NCI-H774 (cell line): ENCODE measurements at places on chromosomes 7 and 10.

- DNase-seq, result no peak
These were observed 23.4 kb upstream of the GSAP start for GRCh38 chr7:77439572-77439971.

DNA sequence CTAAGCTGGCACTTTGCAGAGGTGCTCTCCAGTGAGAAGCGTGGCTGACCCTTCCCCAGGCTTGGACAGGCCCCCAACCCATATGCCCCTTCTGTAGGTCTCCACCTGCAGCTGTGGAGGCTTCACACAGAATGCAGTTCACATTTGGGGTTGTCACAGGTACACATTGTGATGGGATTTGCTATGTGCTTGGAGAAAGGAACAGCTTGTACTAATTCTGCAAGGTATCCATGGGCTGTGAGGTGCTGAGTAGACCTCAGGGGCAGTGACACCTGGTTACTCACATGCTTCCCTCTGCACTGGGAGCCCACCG lies 188.9 kb downstream of the CXCL12 start:
- DNase-seq, result no peak

DNA sequence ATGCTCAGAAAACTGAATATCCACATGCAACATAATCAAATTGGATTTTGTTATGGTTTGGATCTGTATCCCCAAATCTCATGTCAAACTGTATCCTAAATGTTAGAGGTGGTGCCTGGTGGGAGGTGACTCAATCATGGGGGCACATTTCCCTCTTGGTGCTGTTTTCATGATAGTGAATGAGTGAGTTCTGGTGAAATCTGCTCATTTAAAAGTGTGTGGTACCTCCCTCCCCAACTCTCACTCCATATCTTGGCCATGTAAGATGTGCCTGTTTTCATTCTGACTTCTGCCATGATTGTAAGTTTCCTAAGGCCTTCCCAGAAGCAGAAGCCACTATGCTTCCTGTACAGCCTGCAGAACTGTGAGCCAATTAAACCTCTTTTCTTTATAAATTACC lies 239.6 kb upstream of the KLF14 start:
- DNase-seq, result no peak

DNA sequence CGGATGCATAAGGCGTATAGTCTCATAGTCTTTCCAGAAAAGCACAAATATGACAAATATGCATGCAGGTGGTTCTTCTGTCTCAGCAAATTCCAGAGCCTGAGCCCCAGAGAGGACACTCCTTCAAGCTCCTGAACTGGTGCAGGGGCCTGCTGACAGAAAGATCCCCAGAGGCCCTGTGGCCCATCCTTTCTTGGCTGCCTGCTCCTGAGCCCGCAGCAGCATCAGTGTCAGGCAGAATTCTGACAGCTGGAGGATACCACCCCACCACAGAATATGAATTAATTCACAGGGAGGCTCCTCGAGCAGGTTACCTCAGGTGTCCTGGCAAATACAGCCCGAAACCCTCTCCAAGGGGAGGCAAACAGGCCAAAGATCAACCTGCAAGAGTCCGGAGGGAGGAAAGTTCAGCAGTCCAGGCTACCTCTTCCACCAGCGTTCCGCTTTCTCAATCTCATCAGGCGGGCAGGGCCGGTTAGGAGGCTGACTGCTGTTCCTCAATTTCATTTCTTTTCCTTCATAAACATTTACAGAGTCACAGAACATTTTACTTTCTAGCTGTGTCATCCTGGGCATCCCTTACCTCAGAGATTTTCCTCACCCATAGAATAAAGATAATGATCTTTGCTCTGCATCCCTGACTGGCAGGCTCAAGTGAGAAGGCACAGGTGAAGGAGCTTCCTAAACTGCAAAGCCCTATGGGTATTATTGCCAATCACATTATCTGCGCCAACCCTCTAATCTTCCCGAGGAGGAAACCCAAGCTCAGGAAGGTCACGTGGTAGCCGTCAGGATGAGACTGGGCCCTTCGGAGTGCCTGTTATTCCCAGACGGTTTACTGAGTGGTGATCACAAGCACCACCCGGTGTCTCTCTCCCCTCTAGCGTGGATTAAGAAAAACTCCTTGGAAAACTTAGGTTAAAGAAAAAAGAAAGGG lies 1.4 kb downstream of the DNAJB12 start:
- DNase-seq, result no peak

DNA sequence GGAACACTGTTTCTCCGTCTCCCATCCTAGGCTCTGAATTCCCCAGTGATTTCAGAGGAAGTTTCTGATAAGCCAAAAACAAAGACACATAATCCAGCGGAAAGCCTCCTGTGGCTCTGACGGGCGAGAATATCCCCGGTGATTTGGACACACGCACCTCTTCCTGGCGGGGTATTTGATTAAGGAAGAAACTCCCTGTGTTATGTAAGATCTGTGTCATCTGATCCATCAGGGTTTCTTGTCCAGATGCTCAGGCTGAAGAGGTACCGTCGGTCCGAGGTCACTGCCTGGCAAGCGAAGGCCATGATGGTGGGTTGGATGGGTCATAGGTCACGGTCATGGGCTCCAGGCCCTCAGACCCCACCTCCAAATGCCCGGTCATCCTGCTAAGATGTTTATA lies 39.6 kb upstream of the DNAJB6 start:
- no peak for DNase-seq

GRCh38 chr10:43187213-43187612 lies 49.0 kb downstream of the CSGALNACT2 start:
- DNase-seq, result no peak

DNA sequence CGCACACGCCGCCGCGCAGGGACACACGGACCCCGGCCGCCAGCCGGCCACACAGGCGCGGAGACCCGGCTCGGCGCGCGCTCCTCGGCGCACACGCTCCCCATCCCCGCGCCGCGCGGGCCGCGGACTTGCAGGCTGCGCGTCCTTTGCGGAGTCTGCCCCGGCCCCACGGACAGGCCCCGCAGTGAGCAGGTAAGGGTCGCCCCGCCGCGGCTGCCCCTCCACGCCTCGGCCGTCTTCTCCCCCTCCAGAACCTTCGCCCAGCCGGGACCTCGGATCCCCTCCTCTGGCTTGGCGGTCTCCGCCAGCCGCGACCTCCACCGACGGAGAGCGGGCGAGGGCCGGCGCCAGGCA lies 356 bp downstream of the ADCYAP1R1 start:
- DNase-seq, result no peak

DNA sequence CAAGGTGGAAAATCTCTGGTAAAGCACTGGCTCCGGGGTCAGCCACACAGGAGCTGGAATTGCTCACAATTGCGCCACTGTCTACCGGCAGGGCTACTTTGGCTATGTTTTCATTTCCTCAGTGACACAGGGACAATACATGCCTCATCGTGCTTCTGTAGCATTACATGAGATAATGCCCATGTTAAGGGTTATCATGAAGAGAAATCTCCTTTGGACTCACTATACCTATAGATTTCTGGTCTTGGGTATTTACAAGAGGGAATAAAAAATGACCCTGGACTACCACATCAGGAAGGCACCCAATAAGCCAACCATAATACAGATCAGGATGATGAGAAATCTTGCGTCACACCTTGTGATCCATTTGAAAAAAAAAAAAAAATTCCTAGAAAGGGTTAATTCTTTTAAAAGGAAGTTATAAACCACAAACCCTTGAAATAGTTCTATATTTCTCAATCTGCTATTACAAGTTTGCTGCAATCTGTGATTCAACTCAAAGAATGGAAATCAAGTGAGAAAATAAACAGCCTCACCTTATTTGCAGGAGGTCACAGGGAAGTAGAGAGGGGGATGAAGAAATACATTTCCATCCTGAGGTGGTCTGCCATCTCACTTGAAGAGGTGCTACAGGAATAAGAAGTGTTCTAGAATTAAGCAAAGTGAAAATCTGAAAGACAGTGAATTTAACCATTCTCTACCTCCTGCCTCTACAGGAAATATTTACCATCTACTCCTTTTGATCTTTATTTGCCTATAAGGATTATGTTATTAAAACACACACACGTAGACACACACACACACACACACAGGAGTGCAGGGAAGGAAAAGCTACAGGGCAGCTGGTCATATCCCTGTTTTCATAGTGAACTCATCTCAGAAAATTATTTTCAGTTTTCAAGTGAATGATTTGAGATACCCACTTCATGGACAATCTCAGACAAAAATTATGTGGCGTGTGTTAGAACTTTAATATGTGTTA lies 231.3 kb upstream of the CELF2 start:
- no peak for DNase-seq

GRCh38 chr10:101935431-101935830 lies 91.8 kb upstream of the KCNIP2 start:
- no peak for DNase-seq

- no peak for DNase-seq
These were observed 39.0 kb upstream of the STRIP2 start for GRCh38 chr7:129394982-129395914.

- no peak for DNase-seq
These were observed 867.2 kb upstream of the LRRTM3 start for GRCh38 chr10:66058594-66058993.

GRCh38 chr7:73852500-73852899 lies 8.5 kb upstream of the TMEM270 start:
- no peak for DNase-seq

DNA sequence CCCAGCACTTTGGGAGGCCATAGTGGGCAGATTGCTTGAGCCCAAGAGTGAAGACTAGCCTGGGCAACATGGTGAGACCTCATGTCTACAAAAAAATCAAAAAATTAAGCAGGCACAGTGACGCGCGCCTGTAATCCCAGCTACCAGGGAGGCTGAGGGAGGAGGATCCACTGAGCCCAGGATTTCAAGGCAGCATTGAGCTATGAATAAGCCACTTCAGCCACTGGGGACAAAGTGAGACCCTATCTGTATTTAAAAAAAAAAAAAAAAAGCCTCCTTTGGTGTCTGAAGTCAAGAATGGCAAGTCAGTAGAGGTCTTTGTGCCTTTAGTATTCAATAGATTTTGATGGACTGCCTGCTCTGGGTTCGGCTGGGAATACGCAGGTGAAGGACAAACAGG lies 85.7 kb downstream of the RALA start:
- DNase-seq, result no peak

DNA sequence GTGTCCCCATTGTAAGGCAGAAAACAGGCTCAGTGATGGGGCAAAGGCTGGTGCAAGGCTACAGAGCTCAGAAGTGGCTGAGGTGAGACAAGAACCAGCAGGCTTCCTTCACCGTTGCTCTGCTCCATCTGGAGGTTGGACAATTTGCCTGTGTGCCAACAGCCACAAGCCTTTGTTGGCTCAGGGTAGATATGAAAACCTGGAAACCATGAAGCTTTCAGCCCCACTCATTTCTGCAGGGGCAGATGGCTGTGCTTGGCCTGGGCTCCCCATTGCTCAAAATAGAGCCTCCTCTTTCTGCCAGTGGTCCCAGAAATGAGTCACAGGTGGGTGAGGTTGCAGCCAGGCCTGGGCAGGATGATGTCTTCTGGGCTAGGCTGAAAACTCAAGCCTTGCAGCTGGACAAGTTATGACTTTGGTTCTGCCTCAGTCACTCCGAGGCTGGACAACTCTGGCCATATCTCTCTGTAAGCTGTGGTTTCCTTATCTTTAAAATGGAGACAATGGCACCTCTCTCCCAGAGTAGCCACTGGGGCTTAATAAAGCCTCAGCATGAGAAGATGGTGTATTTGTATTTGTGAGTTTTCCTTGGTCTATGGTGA lies 12.2 kb upstream of the ZNF273 start:
- no peak for DNase-seq

DNA sequence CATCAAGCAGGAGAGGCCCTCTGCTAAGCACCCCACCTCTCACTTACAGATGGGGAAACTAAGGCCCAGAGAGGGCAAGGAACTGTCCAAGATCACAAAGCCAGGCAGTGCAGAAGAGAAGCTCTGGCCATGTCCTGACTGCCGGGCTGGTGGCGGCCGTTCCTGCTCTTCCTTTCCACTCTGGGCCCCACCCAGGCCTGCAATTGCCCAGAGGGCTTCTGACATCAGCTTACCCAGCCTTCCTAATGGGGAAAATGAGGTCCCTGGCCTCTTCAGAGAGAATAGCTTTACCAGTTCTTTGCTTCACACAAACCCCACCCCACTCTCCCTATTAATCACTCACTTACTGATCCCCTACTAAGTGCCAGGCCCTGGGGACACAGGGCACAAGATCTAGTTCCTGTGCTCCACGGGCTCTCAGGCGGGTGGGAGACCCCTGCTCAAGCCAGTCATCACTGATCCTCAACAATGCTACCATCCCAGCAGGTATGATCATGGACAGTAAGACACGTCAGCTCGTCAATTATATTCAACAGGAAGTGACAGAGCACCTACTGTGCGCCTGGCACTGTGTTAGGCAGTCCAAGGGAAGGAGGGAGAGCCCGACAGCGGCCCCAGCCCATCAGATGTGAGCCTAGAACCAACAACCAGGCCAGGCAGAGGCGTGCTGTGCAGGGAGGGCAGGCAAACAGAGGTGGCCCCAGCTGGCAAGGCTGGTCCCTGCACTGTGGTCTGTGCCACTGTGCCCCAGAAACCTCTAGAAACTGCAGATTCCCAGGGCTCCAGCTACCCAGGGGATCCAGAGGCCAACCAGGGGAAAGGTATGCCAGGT lies 26.4 kb upstream of the FRAT2 start:
- no peak for DNase-seq

GRCh38 chr7:2920041-2920440 lies 75.9 kb upstream of the GNA12 start:
- DNase-seq, result no peak

GRCh38 chr7:44187636-44188416 lies 1.4 kb downstream of the GCK start:
- DNase-seq, result no peak

GRCh38 chr7:116862951-116863670 lies 724 bp downstream of the CAPZA2 start:
- DNase-seq, result no peak

- DNase-seq, result no peak
These were observed 56.2 kb downstream of the EEPD1 start for GRCh38 chr7:36208997-36209813.

GRCh38 chr7:151818674-151819519 lies 58.0 kb downstream of the PRKAG2 start:
- no peak for DNase-seq

- no peak for DNase-seq
These were observed 73.9 kb downstream of the GRID1 start for GRCh38 chr10:86292462-86293395.

GRCh38 chr10:68221196-68221595 lies 10.7 kb downstream of the ATOH7 start:
- DNase-seq, result no peak

- DNase-seq, result no peak
These were observed 51.2 kb upstream of the ABI1 start for GRCh38 chr10:26911811-26912461.

- DNase-seq, result no peak
These were observed 480 bp downstream of the VPS50 start for GRCh38 chr7:93232673-93233018.

DNA sequence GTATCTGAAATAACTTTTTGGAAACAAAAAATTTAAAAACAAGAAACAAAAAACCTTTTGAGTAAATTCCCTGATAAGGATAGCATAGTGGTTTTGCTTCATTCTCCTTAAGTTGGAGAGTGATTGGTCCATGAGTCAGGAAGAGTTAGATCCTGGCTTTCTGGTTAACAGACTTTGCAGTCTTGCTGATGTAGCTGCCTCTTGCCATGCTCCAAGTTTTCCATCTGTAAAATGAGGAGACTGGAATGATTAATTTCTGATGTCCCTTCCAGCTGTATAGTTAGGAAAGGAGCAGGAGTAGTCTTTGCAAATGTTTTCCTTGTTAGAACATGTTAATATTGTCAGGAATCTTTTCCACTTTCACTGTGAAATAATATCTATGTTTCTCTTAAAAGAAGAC lies 266.6 kb downstream of the DNAJB9 start:
- no peak for DNase-seq

- DNase-seq, result no peak
These were observed 563.6 kb downstream of the SUGCT start for GRCh38 chr7:40698214-40698920.
